ENCODE measurements at places on chromosomes 1 and 21.

GRCh38 chr1:87794788-87795614 is 466.3 kb downstream of the LMO4 start:
- peak; percentile 45 for DNase-seq

GRCh38 chr21:32282992-32283391 is 4.1 kb upstream of the MIS18A start:
- DNase-seq: no peak

- no peak for DNase-seq
Observed at GRCh38 chr21:37869661-37870060, 46.6 kb downstream of the KCNJ6 start.

GRCh38 chr1:41809692-41810091 is 109.0 kb downstream of the HIVEP3 start:
- DNase-seq: no peak

DNA sequence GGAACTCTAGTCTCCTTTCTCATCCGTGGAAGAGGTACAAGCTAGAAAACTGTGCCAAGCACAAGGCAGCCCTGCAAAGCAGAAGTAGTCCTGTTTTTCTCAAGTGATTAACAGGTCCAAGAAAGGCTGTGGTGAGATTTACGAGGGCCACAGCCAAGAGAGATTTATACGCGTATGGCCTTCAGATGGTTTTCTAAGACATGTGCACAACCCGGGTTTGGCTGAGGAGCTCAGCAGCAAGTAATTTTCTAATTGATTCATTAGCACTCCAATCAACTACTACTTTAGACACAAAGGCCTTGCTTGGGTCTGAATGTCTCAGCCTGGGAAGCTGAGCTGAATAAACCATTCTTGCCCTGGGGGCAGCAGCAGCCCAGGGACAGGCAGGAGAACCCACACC is 55.8 kb downstream of the SSBP3 start:
- no peak for DNase-seq
